T47D (cell line): ENCODE measurements at places on chromosomes 16 and 17.
A peak's percentile ranks its signal among the peaks of the same experiment; 100 is the strongest.

GRCh38 chr16:67707790-67708189, 11.3 kb downstream of the GFOD2 start:
- DNase-seq: no peak

GRCh38 chr16:28193530-28194423, 18.0 kb downstream of the XPO6 start:
- no peak for DNase-seq

DNA sequence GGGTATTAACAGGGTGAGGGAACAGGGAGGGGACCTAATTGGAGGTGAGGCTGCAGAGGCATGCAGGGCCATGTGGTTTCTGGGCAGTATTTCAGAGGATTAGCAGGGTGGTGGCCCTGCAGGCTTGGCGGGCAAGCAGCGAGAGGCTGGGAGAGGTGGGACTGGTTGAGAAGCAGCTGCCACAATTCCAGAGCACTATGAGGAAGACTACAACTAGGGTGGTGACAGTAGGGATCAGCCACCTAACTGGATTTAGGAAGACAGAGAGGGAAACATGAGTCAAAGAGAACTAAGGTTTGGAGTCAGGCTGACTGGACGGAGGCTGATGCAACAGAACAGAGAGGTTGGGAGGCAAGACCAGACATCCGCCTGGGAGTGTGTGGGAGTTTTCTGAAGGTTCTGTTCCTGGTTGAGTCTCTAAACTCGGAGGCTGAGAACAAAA, 12.3 kb downstream of the ALOXE3 start:
- no peak for DNase-seq

GRCh38 chr17:45150911-45151809, 2.9 kb downstream of the HEXIM1 start:
- DNase-seq: peak; percentile 35

DNA sequence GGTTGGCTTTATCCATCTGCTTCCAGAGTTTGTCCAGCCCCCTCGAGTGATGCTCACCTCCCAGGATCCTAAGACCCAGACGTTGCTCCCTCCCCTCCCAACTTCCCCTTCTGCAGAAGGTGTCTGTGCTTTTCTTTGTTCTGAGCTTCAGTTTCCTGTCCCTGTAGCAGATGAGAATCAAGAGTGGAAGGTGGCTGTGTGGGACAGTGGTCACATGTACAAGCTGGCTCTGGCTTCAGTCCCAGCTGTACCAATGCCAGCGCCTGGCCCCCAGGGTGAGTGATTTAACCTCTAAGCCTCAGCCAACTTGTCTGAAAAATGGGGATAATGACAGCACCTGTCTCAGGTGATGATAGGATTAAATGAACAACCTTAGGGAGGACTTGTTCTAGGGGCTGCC, 7.7 kb downstream of the PRR15L start:
- DNase-seq: no peak

GRCh38 chr17:75125984-75126383, 5.6 kb downstream of the NT5C start:
- no peak for DNase-seq

DNA sequence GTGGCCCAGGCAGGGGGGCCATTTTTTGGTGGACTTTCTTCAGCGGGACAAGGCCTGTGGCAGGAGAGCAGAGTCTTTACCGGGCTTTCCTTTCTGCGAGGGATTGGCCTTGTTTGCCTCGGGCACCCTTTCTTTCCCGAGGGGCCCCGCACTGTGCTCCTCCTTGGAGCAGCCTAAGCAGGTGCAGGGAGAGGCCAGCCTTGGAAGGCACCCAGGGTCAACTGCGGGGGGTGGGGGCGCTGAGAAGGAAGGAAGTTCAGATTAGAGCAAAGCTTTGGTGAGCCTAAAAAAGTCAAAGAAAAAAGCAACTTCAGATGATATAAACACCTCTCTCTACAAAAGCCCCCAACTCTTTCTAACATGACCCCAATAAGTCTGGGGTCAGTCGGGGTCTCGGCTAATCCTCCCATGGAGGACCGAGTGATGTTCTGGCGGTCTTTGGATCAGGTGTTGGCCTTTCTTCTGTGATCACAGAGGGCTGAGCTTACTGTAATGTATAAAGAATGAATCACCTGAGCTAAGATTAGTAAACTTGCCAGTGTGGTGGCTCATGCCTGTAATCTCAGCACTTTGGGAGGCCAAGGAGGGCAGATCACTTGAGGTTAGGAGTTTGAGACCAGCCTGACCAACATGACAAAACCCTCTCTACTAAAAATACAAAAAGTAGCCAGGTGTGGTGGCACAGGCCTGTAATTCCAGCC, 63.0 kb downstream of the PGS1 start:
- DNase-seq: no peak

- no peak for DNase-seq
Measured at GRCh38 chr17:4939546-4939795, 375 bp downstream of the SLC25A11 start.

DNA sequence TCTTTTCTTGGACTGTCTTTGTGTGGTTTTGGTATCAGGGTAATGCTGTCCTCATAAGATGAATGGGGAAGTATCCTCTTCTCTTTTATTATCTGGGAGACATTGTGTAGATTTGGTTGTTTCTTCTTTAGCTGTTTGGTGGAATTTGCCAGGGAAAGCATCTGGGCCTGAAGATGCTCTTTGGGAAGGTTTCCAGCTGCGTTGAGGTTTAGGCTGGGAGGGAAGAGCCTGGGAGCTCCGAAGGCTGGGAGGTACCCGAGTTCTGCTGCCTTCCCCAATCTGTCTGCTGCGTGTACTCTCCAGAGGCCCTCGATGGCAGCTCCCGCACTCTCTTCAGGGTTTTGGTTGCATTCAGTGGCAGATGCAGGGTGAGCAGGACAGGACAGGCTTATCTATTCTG, 25.6 kb upstream of the CRISPLD2 start:
- DNase-seq: no peak

DNA sequence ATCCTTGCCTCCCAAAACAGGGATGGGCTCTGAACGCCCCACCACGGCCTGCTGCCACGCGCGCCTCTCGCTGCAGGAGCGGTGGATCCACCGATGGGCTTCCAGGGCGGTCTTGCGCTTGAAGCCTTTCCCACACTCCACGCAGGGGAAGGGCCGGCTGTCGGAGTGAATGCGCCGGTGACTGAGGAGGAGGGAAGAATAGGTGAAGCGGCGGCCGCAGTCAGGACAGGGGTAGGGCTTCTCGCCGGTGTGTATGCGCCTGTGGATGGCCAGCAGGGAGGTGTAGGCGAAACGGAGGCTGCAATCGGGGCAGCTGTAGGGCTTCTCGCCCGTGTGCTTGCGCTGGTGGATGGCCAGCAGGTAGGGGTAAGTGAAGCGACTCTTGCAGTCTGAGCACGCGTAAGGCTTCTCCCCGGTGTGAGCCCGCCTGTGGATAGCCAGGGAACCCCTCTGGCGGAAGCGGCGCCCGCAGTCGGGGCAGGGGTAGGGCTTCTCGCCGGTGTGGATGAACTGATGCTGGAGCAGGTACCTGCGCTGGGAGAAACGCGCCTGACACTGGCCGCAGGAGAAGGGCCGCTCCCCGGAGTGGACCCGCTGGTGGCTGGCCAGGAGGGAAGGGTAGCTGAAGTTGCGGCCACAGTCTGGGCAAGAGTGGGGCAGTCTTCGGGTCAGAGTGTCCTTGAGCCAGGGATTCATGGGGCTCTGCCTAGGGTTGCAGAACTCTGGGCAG, 2.7 kb downstream of the ZNF785 start:
- DNase-seq: no peak

- no peak for DNase-seq
Measured at GRCh38 chr16:78871241-78871640, 729.3 kb downstream of the MAF start.

- peak; percentile 88 for DNase-seq
Measured at GRCh38 chr17:75131278-75132017, at the start of gene NT5C. Gene NT5C (minus strand): TSS chr17:75131742. CDS start chr17:75131707, 35 bp downstream.

DNA sequence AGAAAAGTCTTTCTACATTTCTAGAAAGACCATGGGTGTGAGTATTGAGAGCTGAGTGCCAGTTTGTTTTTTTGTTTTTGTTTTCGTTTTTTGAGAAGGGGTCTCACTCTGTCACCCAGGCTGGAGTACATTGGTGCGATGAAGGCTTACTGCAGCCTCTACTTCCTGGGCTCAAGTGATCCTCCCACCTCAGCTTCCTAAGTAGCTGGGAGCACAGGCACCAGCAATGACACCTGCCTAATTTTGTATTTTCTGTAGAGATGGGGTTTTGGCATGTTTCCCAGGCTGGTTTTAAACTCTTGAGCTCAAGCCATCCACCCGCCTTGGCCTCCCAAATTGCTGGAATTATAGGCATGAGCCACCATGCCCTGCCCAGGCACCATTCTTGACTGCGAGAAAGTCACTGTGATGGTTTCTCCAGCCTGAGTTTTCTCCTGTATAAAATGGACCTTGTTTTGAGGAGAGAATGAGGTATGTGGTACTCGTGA, 673.8 kb downstream of the MAF start:
- DNase-seq: no peak

DNA sequence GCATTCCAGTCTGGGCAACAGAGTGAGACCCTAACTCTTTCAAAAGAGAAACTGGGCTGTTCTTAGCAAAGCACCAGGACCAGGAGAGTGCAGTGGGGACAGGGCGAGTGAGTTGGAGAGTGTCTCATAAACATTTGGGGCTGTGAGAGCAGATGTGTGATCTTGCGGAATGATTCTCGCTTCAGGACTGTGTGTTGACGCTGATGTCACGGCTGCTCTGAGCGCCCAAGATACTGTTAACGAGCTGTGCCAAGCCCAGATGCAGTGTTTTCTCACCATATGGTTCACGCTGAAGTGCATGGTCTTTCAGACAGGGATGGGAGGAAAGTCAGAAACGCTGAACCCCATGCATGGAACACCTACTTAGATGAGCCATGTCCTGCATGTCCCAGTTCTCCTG, 438.2 kb downstream of the HS3ST4 start:
- no peak for DNase-seq

GRCh38 chr17:6386041-6386630, 48.8 kb downstream of the AIPL1 start:
- no peak for DNase-seq

- no peak for DNase-seq
Measured at GRCh38 chr16:85171759-85172454, 59.6 kb upstream of the CIBAR2 start.

DNA sequence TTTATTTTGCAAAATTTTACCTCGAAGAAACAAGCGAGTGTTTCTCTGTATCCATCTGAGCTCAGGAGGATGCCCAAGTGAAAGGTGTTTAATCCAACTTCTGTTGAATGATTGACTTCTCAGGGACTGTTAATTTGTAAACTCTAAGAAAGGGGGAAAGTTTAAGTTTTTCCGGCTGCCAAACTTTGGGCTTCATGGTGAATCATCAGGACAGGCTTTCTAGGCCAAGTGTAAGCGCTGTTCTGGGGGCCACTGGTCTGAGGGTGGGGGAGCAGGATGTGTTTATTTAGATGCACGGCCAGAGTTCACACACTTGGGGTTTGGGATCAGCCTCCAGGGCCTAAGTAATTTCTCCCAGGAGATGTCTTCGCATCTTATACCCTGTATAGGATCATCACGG, 110.4 kb downstream of the PITPNC1 start:
- no peak for DNase-seq

GRCh38 chr17:32933881-32934280, 5.9 kb downstream of the TMEM98 start:
- DNase-seq: no peak

DNA sequence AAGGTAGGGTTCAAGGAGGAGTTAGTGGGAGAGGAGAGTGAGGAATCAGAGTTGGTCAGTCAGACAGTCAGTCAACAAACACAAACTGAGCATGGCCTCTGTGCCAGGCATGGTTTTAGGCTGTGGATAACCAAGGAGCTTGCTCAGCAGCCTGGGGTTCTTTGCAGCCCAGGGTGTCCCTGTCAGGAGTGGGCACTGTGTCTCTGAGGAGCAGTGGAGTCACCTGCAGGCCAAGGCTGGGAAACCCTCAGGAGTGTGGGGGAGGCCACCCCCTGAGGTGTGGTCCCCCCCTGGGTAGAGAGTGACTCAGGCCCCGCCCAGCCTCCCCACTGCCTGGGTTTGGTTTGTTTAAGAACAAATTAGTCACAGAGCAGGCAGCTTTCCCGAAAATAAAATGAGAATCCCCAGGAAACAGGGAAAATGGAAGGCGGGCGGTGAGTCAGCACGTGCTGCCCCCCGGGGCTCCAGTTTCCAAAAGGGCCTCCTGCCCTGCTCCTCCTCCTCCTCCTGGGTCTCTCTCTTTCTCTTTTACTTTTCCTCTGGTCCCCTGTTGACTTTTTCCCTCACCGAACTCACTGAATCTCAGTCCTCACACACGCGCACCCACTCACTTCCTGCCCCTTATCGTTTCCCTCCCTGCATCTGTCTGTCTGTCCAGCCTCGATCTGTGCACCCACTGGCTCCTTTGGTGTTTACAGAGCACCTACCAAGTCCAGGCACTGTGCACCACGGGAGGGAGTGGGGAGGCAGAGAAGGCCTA, 44.3 kb downstream of the SOCS3 start:
- no peak for DNase-seq
